ENCODE measurements at places on chromosomes 6 and 20.
A peak's percentile ranks its signal among the peaks of the same experiment; 100 is the strongest.

- DNase-seq, result peak; percentile 13
These were observed 119.0 kb downstream of the ALDH8A1 start for GRCh38 chr6:134830940-134831339.

GRCh38 chr6:82035526-82035925 lies 212.0 kb downstream of the IBTK start:
- DNase-seq, result no peak

DNA sequence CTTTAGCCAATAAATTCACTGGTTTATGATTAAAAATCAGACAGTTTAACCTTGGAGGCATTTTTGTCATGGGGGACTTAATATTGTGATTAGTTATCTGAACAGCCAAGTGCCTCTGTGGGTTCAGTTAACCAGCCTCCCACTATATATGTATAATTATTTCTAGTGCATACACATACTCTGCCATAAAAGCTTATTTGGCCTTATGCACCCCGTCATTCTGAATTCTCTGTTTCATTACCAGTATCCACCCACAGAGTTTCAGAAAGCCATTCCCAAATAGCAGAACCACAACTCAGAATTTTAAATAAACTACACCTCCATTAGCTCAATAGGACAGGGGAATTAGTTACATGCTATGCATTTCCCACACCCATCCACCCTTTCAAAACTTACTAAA lies 279.7 kb downstream of the ZFAND3 start:
- no peak for DNase-seq

GRCh38 chr20:14701326-14701725 lies 363.9 kb upstream of the FLRT3 start:
- no peak for DNase-seq

DNA sequence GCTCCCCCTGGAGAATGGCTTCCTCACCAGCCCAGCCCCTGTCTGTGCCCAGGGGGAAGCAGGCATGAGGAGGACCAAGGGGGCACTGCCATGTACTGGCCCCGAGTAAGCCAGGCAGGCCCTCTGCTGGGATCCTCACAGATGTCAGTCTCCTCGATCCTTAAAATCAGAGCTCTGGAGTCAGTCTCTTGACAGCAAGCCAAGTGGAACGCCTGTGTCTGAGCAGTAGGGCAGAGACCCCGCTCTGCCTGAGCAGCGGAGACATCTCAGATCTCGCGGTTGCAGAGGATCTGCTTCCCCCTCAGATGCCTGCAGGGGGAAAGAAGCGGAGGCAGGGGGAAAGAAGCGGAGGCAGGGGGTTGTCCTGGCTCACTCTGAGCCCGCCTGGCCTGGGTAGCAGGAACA lies 92.6 kb downstream of the SNX5 start:
- DNase-seq, result no peak

DNA sequence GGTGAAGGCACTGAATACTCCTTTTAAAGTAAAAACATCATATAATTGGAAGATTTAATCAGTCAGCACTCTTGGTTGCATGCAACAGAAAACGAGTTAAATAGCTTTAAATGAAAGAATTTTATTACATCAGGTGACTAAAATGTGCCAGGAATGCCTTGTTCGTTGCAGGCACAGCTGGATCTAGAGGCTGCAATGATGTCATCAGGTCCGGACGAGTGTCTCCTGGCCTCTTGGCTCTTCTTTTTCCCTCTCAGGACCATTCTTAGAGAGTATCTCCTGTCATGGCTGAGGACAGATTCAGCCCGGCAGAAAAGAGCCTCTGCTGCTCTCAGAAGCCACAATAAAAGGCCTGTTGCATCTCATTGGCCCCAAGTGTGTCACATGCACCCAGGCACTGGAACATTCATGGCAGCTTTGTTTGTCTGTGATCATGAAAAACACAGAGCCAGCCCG lies 510.7 kb upstream of the SULF2 start:
- DNase-seq, result peak; percentile 41

GRCh38 chr20:42212391-42212790 lies 594.2 kb upstream of the CHD6 start:
- no peak for DNase-seq

GRCh38 chr6:147131532-147132128 lies 72.6 kb upstream of the STXBP5 start:
- DNase-seq, result no peak
